ENCODE measurements at places on chromosomes 12 and 14.

GRCh38 chr14:34794941-34795340 is 80.2 kb downstream of the BAZ1A start:
- no peak for DNase-seq

GRCh38 chr12:1702713-1703112 is 11.8 kb downstream of the ADIPOR2 start:
- no peak for DNase-seq

GRCh38 chr14:86933460-86933859 is 1059.5 kb downstream of the GALC start:
- DNase-seq, result no peak

- no peak for DNase-seq
These were observed 6.6 kb downstream of the MAX start for GRCh38 chr14:65095633-65096205.

DNA sequence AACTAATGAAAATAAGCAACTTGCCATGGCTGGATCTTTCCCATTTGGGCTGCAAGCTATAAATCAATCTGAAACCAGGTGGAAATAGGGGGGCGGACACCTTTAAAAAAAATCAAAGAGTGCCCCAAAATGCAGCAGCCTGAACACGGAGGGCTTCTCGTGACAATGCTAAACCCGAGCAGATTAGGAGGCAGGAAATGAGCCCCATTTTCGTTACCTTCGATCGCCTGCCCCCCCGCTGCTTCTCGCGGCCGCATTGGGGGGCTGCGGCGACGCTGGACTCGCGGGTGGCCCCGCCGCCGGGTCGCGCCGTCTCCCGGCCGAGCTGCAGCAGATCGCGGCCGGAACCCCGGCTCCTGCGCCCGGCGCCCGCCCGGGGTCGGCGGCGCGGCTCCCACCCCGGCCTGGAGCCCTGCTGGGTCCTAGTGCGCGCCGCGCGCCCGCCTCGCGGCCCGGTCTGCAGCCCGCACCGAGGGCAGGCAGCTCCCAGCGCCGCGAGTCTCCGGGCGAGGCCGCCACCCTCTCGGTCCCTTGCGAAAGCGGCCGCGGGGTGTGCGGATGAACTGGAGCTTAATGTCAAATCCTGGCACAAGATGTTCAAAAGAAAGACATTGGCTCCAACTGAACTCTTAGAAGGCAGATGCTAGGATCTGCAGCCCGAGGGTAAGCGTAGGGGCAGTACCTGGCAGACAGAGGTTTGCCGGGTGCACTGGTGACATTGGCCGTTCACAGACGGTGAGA is 201.9 kb upstream of the FOXN3 start:
- peak; percentile 67 for DNase-seq

DNA sequence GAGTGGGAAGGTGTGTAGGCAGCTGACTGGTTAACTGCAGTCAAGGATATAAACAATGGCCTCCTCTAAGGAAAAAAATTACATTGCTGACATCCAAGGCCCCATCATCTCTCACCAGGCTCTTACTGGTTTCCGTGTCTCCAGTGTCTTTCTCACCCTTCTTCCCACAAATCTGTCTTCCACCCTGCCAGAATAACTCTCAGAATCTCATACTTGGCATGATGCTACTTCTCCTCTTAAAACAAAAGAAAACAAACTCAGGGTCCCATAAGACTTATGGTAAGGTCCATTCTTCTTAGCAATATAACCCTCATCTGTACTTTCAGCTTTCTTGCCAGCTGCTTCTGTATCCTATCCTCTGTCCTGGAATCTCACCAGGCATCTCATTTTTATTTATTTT is 68.9 kb downstream of the SUSD6 start:
- no peak for DNase-seq

GRCh38 chr14:103710771-103711377 is 4.4 kb downstream of the XRCC3 start:
- DNase-seq, result no peak
